ENCODE measurements at places on chromosomes 3 and 15.

GRCh38 chr3:14803101-14803980 lies 15.4 kb upstream of the FGD5 start:
- DNase-seq = no peak

- DNase-seq = no peak
These were observed 25.5 kb upstream of the CSPG4 start for GRCh38 chr15:75738014-75738646.

DNA sequence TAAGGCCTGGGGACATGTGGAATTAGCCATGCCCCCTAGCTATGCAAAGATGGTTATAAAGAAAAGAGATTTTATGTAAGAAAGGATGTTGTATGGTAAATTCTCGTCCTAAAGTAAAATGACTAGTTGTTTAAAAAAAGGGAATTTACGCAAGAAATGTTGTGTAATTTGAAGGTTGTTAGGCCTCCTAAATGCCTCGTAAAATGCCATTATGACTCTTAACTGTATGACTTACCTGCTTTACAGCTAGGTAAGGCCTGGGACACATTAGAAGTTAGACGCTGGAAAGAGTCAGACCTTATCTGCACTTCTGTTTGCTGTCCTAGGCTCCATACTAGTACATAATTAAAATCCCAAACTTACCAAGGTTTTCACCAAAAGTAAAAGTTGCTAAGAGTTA lies 17.5 kb upstream of the HHATL start:
- DNase-seq = no peak

DNA sequence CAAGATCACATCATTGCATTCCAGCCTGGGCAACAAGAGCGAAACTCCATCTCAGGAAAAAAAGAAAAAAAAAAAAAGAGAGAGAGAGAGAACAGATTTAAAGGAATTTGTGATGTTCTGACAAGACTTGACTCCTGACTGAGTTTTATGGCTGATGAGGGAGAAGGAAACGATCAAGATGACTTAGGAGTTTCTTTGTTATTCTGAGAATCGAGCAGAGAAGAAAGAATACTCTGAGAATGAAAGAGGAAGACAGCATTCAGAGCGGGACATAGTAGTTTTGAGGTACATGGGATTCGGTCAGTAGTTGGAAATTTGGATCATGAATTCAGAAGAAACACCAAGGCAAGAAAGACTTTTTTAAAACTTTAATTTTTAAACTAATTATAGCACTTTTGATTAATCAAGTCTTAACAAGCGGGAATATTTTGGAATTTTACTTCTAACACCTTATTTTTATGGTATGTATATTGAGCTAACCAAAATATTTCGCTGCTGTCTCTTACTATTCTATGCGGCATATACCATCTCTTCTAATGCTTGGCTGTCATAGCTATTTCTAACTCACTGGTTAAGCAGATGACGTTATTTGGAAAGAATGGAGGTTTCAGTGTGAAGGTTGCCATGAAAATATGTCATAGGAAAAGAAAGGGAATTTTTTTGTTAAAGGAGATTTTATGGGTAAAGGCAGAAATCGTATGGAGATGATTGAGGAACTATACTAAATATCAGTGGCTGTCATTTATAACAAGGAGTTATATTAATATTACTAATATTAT lies 644.1 kb downstream of the RBMS3 start:
- DNase-seq = no peak

- no peak for DNase-seq
These were observed 13.2 kb downstream of the ARHGEF3 start for GRCh38 chr3:56788521-56788920.
